A549 treated with CORT108297 at 1 μM for 4 hours (cell line): ENCODE measurements at places on chromosomes 16 and 17. TPM values are rescaled to one million over a fixed set of nuclear protein-coding genes. Genes with fewer than 3 reads are reported as not detected.

The GCGR gene
- 0.17 to 0.50 TPM (median 0.23 TPM) in 5 replicates for total RNA-seq

The RPRML gene
- total RNA-seq = 0.45 to 1.1 TPM (median 0.75 TPM) in 5 replicates

The MED9 gene
- total RNA-seq = 15.7 to 19.6 TPM (median 19.4 TPM) in 5 replicates

The HLF gene
- total RNA-seq = 0.08 to 0.23 TPM (median 0.16 TPM) in 5 replicates

The ICAM2 gene
- 0.07 to 0.10 TPM in 2 of 5 replicates, not detected in the others for total RNA-seq

The MYH8 gene
- total RNA-seq = not detected in 5 replicates

The ADGRG3 gene
- 0.36 to 0.72 TPM (median 0.56 TPM) in 5 replicates for total RNA-seq

The CA5A gene
- total RNA-seq = not detected in 5 replicates

The COX6A2 gene
- not detected in 5 replicates for total RNA-seq

The ZFP1 gene
- 9.6 to 13.0 TPM (median 9.9 TPM) in 5 replicates for total RNA-seq

The SPAG9 gene
- total RNA-seq = 72.4 to 85.8 TPM (median 81.6 TPM) in 5 replicates

The SLC5A2 gene
- total RNA-seq = 0.07 to 0.46 TPM (median 0.21 TPM) in 5 replicates

The PIPOX gene
- total RNA-seq = 0.15 to 0.20 TPM (median 0.17 TPM) in 4 of 5 replicates, not detected in the other

The GAST gene
- 0.21 to 0.34 TPM in 2 of 5 replicates, not detected in the others for total RNA-seq

The ZNF287 gene
- 10.4 to 16.9 TPM (median 13.7 TPM) in 5 replicates for total RNA-seq

The TNFRSF13B gene
- not detected in 5 replicates for total RNA-seq

The STAC2 gene
- total RNA-seq = 0.25 to 0.40 TPM (median 0.38 TPM) in 5 replicates

The SOST gene
- total RNA-seq = 0.04 to 0.07 TPM in 2 of 5 replicates, not detected in the others

The PRSS33 gene
- not detected in 5 replicates for total RNA-seq

The LGALS9 gene
- 0.86 to 1.5 TPM (median 1.4 TPM) in 5 replicates for total RNA-seq

The MATCAP1 gene
- total RNA-seq = 4.3 to 7.2 TPM (median 6.4 TPM) in 5 replicates

The STH gene
- not detected in 5 replicates for total RNA-seq

The CES1 gene
- 30.1 to 44.8 TPM (median 35.0 TPM) in 5 replicates for total RNA-seq

The TERB1 gene
- 0.06 to 0.07 TPM in 2 of 5 replicates, not detected in the others for total RNA-seq

The FOXC2 gene
- 2.2 to 2.9 TPM (median 2.9 TPM) in 5 replicates for total RNA-seq

The GPR139 gene
- total RNA-seq = not detected in 5 replicates

The TMEM95 gene
- not detected in 5 replicates for total RNA-seq

The SLC16A13 gene
- total RNA-seq = 9.2 to 12.9 TPM (median 11.3 TPM) in 5 replicates

The C16orf46 gene
- 0.59 to 1.5 TPM (median 0.72 TPM) in 5 replicates for total RNA-seq

The NT5C gene
- total RNA-seq = 73.4 to 135 TPM (median 133 TPM) in 5 replicates

The FBRS gene
- total RNA-seq = 31.5 to 45.5 TPM (median 44.8 TPM) in 5 replicates

The KRT40 gene
- total RNA-seq = not detected in 5 replicates

The WNT9B gene
- total RNA-seq = not detected in 5 replicates

The KLHL10 gene
- 0.06 to 0.09 TPM (median 0.07 TPM) in 3 of 5 replicates, not detected in the others for total RNA-seq

The MMP25 gene
- 0.52 to 1.0 TPM (median 0.90 TPM) in 5 replicates for total RNA-seq

The DHRS7C gene
- total RNA-seq = not detected in 5 replicates

The KRTAP17-1 gene
- total RNA-seq = not detected in 5 replicates

The CCL16 gene
- not detected in 5 replicates for total RNA-seq

The HMOX2 gene
- 54.2 to 61.9 TPM (median 58.0 TPM) in 5 replicates for total RNA-seq

The RNF222 gene
- not detected in 5 replicates for total RNA-seq

The G6PC1 gene
- not detected in 5 replicates for total RNA-seq

The CENPN gene
- 61.2 to 108 TPM (median 65.8 TPM) in 5 replicates for total RNA-seq

The CA7 gene
- 0.05 to 0.09 TPM (median 0.06 TPM) in 3 of 5 replicates, not detected in the others for total RNA-seq

The CPNE7 gene
- 48.7 to 75.7 TPM (median 70.3 TPM) in 5 replicates for total RNA-seq

The ARL5C gene
- not detected in 5 replicates for total RNA-seq

The MT1A gene
- total RNA-seq = 17.2 to 22.0 TPM (median 18.8 TPM) in 5 replicates

The SMIM36 gene
- not detected in 5 replicates for total RNA-seq

The PRAC1 gene
- total RNA-seq = not detected in 5 replicates
